ENCODE measurements at places on chromosomes 2 and 18. TPM values are rescaled to one million over a fixed set of nuclear protein-coding genes. Genes with fewer than 3 reads are reported as not detected.

TGFBRAP1 gene
- 11.4 TPM for total RNA-seq

IL18R1 gene
- 1.0 TPM for total RNA-seq

IL1RL1 gene
- 0.17 TPM for total RNA-seq

IL1RL2 gene
- total RNA-seq: 2.2 TPM

ANKRD53 gene
- 1.7 TPM for total RNA-seq

TXNDC2 gene
- total RNA-seq: 0.16 TPM

REG3A gene
- total RNA-seq: not detected

MEP1B gene
- total RNA-seq: not detected

SLC8A1 gene
- 82.7 TPM for total RNA-seq

SERPINB13 gene
- total RNA-seq: not detected

SIX3 gene
- not detected for total RNA-seq

PRSS56 gene
- total RNA-seq: not detected

FOXD4L1 gene
- under 0.01 TPM for total RNA-seq

SAG gene
- total RNA-seq: not detected

CDK15 gene
- total RNA-seq: 5.8 TPM

CLEC4F gene
- not detected for total RNA-seq

UBR3 gene
- 21.6 TPM for total RNA-seq

L3MBTL4 gene
- total RNA-seq: 0.16 TPM

Data from bronchial smooth muscle cell (primary cell).